Activated T-helper 2 cell treated with anti-CD3 and anti-CD28 coated beads, Interferon-gamma antibody, Interleukin-2, Interleukin-4, amounts not matched to agents 10 μg/mL and 5 μg/mL and 100 μg/mL, durations not matched to agents 14 hours and 24 hours and 36 hours (primary cell): ENCODE measurements at places on chromosomes 3 and 15. TPM values are rescaled to one million over a fixed set of nuclear protein-coding genes. Genes with fewer than 3 reads are reported as not detected.

GRCh38 chr3:197468866-197469382 is 86.8 kb downstream of the BDH1 start:
- DNase-seq = no peak

DNA sequence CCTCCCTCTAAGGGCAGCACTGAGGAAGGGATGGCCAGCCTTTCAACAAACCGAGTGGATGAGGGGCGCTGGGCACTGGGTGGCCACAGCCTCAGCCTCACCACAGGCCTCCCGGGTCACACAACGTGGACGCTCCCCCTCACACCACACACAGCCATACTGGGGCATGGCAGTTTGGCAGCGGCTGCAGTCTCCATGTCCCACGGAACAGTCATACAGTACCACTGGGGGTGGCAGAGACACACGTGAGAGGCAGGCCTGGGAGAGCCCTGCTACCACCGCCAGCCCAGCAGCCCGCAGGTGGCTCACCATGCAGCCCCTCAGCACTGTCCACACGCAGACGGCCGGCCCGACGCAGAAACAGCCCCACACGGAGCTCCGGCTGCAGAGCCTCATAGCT is 11.7 kb downstream of the PLXNB1 start:
- DNase-seq = no peak

DNA sequence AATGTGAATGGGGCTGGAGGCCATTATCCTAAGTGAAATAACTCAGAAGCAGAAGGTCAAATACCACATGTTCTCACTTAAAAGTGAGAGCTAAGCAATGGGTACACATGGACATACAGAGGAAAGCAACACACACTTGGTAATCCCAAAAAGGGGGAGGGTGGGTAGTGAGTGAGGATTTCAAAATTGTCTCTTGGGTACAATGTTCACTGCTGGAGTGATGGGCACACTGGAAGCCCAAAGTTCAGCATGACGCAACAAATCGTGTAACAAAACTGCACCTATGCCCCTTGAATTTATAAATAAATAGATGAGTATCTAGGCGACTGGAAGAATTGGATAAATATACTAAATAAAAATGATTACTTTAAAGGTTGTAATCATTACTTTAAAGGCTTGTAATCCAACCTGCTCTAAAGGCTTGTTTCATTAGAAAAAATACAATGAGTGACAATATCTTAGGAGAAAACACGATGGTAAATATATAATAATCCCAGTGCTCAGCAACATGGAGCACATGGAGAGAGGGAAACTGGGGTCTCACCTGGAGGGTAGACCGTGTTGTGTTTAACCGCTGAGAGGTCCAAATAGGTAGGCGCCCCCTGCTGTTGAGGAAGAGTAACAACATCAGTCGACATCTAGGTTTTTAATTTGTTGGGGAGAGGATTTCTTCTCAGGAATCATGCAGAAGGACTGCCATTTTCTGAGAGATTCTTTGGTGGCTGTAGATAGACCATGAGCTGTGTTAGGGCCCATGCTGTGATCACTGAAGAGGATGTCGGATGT is 78.5 kb upstream of the ROBO1 start:
- DNase-seq = no peak

DNA sequence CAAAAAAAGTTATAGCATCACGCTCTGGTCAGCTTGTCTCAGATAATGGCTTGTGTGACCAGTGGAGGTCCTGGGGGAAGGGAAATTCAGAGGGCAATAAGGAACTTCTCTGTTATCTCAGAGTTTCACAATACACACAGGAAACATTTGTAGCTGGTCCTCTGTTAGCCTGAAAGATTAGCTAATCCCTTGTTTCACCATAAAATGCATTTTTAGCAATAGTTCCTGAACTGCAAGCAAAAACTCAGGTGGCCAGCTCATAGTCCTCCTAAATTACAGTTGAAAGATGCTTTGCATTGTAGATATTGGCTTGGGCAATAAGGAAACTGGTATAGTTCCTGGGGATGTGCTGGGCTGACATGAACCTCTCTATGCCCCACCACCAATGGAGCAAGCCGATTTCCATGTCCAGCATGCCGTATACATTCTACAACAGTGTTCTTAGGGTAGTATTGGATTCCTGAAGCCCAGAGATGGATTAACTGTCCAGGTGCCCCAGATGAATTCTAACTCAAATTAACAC is 141.5 kb upstream of the TBL1XR1 start:
- no peak for DNase-seq

DNA sequence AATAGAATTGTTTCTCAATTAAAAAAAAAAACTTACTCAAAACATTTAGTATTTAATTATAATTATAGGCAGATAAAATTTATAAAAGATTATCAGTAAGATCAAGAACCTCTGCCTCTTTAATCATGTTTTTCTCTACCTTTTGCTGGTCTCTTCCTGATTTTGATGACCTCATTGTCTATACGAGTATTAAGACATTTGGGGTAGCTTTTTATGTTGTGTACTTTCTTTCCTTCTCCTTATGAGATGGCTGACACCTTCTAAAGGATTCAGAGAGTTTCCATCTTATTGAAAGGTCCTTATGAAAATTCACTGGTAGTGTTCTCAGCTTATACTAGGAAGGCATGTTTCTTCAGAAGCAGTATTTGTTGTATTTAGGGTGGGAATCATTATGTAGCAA is 426.3 kb downstream of the LPP start:
- no peak for DNase-seq

GRCh38 chr15:62847900-62848489 is 194.6 kb upstream of the TPM1 start:
- DNase-seq = peak; percentile 15

DNA sequence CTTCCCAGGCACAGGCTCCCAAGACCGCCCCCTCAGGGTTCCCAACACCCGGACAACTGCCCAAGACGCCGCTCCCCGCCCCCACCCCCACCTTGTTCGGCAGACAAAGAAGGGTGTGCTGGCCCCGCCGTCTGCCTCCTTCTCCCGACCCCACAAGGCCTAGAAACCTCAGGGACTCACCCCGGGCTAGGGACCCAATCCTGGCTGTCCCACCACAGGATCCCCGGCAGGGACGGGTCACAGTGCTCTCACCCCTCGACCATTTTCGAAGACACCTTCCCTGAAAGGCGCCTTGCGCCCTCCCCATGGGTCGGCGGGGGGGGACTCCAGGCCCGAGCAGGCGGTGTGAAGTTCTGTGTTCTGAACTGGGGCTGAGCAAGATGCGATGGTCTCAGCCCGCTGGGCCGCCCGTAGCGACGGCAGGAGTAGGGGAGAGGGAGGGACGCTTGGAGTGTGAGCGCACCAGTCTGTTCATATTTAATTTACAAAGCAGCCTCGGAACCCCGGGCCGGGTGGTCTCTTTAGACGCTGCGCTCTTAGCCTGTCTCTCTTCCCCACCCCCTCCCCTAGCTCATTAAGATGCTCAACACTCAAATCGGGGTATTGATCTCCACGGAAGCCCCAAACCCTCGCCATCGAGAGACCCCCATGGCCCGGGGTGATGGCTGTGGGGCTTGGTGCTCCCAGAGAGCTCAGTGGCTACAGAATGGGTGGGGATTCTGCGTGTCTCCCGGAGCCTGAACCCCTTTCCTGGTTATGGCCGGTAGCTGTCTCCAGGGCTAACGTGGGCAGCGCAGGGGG is 1.4 kb upstream of the ISLR2 start:
- DNase-seq = no peak

DNA sequence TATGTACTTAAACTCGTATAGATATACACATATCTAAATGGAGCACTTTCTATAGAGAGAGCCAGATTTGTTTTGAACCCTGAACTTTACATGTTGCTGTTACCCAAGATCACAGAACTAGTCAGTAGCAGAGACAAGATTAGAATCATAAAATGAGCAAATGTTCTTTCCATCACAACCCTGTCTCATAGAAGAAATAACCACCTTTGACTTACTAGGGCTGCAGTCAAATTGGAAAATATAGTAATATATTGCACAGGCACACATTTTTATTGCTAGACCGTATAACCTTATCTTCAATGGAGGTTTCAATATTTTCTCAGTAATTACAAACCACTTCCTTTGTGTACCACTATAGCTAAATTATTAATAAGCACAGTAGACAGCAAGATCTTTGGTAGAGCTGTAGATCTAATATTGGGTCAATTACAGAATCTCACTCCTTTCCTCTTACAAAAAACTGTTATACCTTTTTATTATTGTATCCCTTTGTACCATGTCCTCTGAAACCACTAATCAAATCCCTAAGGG is 41.5 kb upstream of the TBL1XR1 start:
- DNase-seq = no peak

- no peak for DNase-seq
Measured at GRCh38 chr3:109026821-109027220, 73.1 kb upstream of the GUCA1C start.

DNA sequence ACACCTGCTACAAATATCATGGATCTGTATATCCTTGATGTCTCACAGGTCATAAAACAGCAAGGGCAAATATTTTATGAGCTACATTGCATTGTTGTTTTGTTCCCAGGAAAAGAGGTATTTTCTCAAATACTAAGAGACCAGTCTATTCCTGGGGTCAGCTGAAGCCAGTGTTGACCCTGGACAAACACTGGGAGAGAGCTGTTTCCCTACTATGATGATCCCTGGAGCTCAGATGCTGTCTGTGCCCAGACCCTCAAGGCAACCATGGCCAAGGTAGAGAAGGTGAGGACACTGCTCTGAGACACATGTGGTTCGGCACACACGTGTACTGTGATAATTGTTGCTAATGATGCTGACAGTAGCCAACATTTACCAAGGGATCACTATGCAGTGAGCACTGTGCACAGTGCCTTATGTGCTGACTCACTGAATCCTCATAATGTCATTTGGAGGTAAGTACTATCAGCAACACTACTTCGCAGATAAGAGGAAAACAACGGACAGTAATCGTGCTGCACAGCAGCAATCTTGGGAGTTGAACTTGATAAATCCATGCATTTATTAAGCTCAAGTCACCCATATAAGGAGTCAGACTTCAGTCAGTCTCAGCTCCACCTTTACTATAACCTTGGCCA is 943.6 kb downstream of the FHIT start:
- DNase-seq = no peak

- no peak for DNase-seq
Measured at GRCh38 chr15:70503798-70504298, 259.5 kb downstream of the UACA start.

- no peak for DNase-seq
Measured at GRCh38 chr3:16945330-16945729, 60.6 kb downstream of the PLCL2 start.

GRCh38 chr3:133675631-133676335 is 14.0 kb upstream of the TOPBP1 start:
- DNase-seq = no peak

DNA sequence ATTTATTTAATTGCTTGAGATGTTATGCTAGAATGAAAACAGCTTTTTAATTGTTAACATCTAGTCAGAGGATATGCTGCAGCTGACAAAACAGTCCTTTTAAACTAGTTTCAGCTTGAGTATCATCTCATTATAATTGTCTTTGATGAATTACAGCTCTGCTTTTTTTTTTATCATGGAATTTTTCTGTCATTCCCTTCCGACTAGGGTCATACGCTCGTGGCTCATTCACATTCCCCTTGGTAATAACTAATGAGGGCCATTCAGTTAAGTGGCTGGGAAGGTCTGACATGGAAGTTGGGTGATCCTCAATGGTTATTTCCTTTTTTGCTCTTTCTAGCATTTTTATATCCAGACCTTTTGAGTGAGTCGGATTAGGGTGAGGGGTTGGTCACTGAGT is 77.0 kb downstream of the PGPEP1L start:
- no peak for DNase-seq

DNA sequence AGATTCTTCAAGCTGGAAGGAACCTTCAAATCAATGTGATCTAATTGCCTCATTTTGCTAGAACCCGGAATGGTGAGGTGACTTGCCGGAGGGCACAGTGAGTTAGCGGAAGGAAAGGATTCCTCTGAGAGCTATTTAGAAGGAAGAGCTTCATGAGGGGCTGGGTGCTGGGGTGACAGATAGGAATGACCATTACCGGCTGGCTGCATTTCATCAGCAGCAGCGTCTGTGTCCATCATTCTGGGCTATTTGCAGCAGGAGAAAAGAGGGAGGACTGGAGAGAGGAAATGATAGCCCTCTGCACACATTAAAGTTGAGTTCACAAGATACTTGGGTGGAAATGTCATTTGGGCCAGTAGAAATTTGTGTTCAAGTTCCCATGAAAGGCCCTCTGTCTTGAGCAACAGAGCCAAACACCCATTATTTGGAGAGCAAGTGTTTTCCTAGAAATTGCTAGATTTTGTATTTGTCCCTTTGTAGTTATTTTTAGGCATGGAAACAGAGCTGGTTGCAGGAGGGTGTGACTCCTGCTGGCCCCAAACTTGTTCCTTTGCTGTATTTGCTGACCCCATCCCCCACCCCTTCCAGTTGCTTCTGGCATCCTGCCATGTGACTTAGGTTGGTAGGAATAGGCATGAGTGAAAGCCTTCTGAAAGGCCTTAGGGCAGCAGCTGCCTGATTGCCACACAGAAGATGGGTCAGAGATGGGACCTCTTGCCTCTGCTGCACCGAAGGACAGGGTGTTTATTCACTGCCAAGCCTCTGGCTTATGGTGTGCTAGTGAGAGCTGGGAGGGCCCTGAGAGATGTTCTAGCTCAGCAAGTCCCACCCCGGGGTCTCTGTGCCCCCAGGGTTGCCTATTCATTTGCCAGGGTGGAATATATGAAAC is 87.5 kb upstream of the PLXNA1 start:
- DNase-seq = no peak

GPR62 gene
- not detected in 2 replicates for total RNA-seq

OSTN gene
- not detected in 2 replicates for total RNA-seq

TMEM207 gene
- not detected in 2 replicates for total RNA-seq
